NCI-H510A treated with DMSO at 0.1 percent for 48 hours (cell line): ENCODE measurements at places on chromosomes 2 and 18.

- no peak for DNase-seq
These were observed 150.0 kb upstream of the AGAP1 start for GRCh38 chr2:235343869-235344268.

DNA sequence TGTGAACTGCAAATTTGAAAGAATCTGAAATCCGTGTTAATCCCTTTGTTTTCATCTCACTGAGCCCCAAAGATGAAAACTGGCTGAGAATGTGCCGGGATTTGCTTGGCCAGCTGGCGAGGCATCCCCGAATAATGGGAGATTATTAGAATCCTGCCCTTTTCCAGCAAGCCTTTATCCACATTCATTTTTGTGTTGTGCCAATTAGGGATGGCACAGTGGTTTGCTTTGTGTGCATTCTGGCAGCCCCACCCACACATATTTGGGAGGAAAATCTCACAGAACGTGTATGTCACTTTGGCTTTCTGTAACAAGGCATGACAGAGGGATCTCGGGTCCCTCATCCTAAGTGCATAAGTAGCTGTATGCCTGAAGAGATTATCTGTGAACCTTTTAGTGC, 405.8 kb upstream of the FAM98A start:
- no peak for DNase-seq

DNA sequence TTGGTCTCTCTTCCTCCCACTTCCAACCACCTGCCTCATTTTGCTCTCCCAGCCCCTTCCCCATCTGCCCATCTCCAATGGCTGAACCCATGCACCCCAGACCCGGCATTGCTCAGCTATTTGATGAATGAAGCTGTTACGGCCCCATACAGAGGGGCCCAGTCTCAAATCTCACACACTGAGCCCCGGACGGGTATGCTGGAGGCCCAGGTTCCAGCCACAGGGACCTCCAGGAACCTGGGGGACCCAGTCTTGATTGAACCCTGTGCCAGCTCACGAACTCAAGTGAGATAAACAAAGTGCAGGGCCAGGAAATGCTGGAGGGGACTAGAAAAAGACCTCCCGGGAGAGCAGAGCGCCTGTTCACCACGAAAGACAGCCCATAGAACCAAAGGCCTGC, 63.4 kb upstream of the TEX51 start:
- no peak for DNase-seq

- no peak for DNase-seq
These were observed 49.7 kb downstream of the APOB start for GRCh38 chr2:20994130-20994529.

DNA sequence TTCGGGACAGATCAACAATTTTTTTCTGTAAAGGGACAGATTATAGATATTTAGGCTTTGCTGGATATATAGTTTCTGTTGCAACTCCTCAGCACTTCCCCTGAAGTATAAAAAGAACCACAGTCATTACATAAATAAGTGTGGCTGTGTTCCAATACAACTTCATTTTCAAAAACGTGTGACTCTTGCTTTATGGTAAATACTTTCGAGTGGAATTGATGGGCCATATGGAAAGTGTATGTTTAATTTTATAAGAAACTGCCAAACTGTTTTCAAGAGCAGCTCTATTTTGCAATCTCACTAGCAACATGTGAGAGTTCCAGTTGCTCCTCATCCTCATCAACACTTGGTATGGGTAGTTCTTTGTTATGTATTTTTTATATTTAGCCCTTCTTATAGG, 370.9 kb downstream of the PLCL1 start:
- DNase-seq = no peak

GRCh38 chr2:108986916-108987510, 2.0 kb downstream of the EDAR start:
- DNase-seq = no peak

- DNase-seq = no peak
These were observed 37.8 kb downstream of the RRM2 start for GRCh38 chr2:10160203-10160955.

GRCh38 chr2:135744760-135745314, 3.2 kb downstream of the UBXN4 start:
- no peak for DNase-seq

DNA sequence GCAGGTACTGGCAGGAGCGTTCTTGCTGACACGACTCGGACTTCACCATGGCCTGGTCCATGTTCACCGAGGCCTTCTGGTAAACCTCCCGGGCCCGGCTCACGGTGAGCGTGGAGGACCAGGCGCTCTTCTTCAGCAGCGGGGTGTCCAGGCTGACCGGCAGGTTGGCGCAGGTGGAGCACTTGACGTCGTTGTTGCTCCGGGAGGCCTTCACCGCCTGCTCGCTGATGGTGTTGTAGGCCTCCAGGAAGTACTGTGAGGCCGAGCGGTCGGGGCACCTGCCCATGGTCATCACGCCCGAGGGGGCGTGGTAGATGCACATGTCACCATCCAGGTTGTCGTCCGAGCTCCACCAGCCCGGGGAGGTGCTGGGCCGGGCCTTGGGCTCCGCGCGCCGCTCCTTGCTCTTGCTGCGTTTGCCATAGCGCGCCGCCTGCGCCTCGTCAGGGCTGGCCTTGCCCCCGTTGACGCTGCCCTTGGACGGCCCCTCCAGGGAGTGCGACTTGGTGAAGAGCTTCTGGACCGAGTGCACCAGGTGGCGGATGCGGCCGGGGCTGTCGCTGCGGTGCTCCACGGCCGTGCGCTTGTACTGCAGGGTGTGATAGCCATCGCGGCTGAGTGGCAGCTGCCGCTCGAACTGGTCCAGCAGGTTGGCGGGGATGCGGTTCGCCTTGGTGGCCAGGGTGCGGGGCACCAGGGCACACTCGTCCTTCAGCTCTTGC, 429.3 kb downstream of the TGIF1 start:
- DNase-seq = no peak

DNA sequence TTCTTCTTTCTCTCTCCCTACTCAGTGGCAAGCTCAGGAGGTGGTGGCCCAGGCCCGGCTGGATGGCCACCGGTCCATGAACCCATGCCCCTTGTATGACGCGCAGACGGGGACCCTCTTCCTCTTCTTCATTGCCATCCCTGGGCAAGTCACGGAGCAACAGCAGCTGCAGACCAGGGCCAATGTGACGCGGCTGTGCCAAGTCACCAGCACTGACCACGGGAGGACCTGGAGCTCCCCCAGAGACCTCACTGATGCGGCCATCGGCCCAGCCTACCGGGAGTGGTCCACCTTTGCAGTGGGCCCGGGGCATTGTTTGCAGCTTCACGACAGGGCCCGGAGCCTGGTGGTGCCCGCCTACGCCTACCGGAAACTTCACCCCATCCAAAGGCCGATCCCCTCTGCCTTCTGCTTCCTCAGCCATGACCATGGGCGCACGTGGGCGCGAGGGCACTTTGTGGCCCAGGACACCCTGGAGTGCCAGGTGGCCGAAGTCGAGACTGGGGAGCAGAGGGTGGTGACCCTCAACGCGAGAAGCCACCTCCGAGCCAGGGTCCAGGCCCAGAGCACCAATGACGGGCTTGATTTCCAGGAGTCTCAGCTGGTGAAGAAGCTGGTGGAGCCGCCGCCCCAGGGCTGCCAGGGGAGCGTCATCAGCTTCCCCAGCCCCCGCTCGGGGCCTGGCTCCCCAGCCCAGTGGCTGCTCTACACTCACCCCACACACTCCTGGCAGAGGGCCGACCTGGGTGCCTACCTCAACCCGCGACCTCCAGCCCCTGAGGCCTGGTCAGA, 1.8 kb downstream of the NEU2 start:
- no peak for DNase-seq

- DNase-seq = no peak
These were observed 3.9 kb upstream of the HRH4 start for GRCh38 chr18:24456549-24456948.

DNA sequence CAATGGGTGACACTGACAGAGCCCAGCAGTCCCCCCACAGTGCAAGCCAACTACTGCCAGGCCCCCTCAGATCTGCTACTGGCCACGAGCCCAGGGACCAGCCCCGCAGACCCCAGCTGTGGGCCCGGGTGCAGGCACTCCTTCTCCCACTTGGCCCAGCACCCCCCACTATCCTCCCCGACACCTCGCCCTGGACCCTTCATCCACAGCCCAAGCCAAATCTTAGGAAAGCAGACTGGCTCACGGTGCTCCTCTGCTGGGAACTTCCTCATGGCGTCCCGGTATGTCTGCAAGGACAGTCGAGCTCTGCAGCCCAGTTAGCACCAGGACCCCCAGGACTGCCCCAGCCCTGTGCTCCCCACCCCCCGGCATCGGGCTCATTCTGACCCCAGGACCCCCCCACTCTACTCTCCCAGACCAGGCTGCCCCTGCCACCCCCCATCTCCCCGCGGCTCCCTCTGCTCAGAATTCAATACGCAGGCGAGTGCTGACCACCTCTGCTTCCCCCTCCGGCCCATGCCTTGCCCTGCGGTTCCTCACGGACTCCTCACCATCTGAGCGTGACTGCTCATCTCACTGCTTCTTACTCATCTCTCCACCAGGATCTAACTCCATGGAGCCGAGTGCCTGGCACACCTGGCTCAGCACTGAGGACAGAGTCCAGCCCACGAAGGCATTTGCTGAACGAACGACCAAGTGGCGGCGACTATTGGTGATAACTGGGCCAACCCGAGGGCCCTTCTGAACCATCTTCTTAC, 85.7 kb downstream of the PXDN start:
- DNase-seq = no peak

GRCh38 chr2:120736202-120736623, 545 bp downstream of the GLI2 start:
- no peak for DNase-seq

GRCh38 chr18:46246101-46246500, 141.9 kb downstream of the HAUS1 start:
- no peak for DNase-seq

DNA sequence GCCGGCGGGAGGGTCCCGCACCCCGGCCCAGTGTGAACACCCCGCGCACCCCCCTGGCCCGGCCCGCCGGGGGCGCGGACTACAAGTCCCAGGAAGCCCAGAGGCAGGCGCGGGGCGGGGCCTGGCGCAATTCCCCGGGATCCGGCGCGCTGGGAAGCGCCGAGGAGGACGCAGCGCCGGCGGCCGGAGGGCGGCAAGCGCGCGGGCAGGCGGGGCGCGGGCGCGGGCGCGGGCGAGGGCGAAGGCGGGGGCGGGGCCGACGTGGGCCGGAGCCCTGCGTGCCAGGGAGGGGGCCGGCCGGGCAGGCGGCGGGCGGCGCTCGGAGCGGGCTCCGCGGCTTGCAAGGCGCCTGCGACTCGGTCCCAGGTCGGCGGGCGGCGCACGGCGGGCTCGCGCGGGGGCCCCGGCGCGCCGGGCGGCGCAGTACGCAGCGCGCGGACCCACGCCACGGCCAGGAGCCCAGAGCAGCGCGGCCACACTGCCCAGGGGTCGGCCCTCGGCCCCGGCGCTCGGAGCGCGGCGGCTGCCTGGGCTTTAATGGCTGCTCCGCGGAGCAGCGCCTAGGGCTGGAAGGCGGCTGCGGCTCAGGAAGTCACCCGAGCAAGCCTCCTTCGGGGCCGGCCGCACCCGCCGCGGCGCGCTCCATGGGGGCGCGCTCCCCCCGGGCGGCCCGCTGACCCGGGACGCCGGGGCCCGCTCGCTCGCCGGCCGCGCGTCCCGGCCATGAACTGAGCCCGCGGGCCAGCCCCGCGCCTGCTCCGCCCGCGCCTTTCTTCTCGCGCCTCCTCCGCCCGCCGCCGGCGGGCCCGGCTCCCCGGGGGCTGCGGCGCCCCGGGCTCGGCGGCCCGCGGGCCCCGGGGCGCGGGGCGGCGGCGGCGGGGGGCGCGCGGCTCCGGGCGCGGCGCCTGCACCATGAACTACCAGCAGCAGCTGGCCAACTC, at the start of gene AGAP1:
AGAP1 (plus strand) TSS at position 269 of the 941 bp plus-strand sequence.
- DNase-seq = peak; percentile 82

- DNase-seq = peak; percentile 62
These were observed 1.3 kb downstream of the SPTBN1 start for GRCh38 chr2:54457323-54458023.

GRCh38 chr18:53458268-53458667, 766.2 kb downstream of the MBD2 start:
- DNase-seq = no peak

DNA sequence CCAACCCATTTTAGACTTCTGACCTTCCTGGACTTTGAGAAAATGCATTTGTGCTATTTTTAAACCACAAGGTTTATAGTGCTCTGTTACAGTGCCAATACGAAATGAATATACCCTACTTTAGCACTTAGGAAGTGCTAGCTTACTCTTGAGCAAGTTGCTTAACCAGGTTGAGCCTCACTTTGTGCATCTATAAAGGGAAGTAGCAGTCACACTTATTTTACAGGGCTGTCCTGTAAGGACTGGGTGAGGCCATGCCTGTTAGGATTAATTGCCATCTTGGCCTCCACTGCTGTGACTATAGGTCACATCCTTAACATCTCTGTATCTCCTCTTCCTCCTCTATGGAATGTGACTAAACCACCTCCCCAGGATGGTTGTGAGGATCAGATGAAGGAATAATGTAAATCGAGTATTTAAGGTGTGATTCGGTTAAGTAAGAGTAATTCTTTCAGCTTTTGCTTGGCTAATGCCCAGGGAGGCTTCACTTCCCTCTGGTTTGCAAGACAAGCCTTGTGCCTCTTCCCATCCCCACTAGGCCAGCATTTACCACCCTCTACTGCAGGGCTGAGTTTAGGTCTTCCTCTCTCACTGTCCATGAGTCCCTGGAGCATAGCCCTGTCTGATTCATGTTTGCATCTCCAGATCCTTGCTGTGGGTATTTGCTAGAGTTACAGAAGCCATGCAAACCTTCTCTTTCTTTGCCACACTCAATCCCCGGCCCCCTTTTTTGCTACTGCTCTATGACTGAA, 341.2 kb downstream of the ZNF521 start:
- DNase-seq = no peak

- DNase-seq = no peak
These were observed 156.4 kb downstream of the PLCL1 start for GRCh38 chr2:197960786-197961185.

DNA sequence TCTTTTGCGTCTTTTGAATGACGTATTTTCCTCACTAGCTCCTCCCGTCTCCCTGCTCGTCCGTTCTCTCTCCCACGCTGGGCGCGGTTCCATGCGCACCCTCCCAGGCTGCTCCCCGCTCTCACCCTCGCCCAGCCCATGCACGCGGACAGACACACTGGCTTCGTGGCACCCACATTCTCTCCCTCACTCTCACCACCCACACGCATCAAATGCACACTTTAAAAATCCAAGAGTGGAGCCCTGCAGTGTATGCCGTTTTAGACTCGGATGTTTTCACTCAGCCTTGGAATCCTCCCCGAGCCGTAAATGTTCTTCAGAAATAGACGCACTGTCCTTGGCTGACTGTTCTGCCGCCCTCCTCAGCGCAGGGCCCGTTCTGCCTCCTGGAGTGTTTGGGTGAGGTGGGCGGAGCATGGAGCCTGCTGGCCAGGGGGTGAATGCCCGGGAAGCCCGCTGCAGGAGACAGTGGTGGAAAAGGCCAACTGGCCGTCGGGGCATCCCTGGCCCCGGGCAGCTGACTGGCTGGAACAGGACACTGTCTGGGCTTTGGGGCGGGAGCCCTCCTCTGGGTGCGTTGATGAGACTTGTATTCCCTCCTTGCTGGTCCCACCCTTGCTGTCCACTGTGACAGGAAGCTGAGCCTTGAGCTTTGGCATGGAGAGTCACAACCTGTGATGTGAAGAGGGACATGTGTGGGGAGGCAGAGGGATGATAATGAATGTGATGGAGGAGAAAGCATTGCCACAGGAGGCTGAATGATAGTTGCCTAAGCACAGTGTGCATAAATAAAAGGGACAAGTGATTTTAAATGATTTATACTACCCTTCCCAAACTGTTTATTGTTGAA, 35.4 kb upstream of the LYPD6B start:
- DNase-seq = no peak

- no peak for DNase-seq
These were observed 6.1 kb downstream of the INO80C start for GRCh38 chr18:35491700-35492077.

- DNase-seq = no peak
These were observed 78.6 kb downstream of the BARD1 start for GRCh38 chr2:214730800-214731407.

GRCh38 chr2:202147775-202148174, 74.7 kb downstream of the KIAA2012 start:
- DNase-seq = no peak
